ENCODE measurements at places on chromosomes 4 and X.
A peak's percentile ranks its signal among the peaks of the same experiment; 100 is the strongest.

DNA sequence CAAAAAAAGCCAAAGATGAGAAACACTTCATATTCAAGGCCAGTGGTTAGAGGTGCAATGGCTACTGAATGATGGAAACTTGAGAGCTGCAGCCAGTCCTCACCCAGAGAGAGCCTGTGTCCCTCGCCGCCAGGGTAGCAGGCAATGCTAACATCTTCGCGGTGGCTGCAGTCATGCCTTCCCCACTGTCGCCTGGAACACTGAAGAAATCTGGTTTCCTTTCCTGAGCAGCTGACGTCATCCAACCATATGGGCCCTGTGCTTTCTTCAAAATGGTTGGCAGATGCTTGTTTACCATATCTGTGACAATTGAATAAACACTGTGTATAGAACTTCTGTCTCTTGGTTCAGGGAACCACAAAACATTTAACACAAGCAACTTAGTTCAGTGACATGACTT, 39.7 kb downstream of the PRSS12 start:
- peak; percentile 49 for DNase-seq

GRCh38 chrX:85619962-85620361, 240.5 kb upstream of the POF1B start:
- no peak for DNase-seq

DNA sequence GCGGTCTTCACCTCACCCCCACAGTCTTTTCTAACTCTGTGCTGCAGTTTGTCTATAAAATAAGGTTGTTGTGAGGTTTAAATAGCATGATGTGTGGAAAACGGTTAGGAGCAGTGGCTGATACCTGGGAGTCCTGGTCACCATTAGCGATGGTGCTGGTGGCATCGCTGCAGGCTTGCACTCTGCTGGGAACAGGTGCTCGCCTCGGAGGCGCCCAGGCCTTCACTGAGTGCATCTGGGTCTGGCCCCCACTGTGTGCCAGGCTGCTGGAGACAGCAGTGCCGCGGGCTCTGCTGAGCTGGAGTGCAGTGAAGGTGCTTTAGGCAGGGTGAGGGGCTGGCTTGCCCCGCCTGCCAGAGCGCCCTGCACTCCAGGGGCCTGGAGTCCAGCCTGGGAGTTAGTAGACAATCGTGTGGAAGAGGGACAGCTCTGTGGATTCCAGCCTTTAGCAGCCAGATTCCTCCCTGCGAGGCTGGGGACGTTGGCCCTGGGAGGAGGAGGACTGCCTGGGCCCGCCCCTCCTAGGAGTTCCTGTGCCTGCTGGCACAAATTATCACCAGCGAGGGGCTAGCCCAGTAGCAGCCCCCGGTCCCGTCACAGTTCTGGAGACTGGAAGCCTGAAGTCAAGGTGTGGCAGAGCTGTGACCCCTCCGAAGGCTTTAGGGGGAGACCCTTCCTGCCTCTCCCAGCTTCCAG, 7.3 kb downstream of the RGS12 start:
- no peak for DNase-seq

- no peak for DNase-seq
Observed at GRCh38 chr4:127558489-127559407, 74.0 kb upstream of the INTU start.

GRCh38 chrX:10126044-10126443, 30.7 kb upstream of the CLCN4 start:
- DNase-seq = no peak

Measured in fibroblast of skin of right quadriceps (primary cell).